Left cardiac atrium (tissue), 4 donors: ENCODE measurements at places on chromosomes 7 and 10. TPM values are rescaled to one million over a fixed set of nuclear protein-coding genes. Genes with fewer than 3 reads are reported as not detected.

- peak; percentile 54 for DNase-seq
These were observed 10.5 kb upstream of the MTPAP start for GRCh38 chr10:30359373-30360206.

- no peak for DNase-seq
These were observed 237.9 kb downstream of the FRMD4A start for GRCh38 chr10:14092799-14093198.

GRCh38 chr10:104267721-104268404 lies 1.1 kb upstream of the GSTO2 start:
- DNase-seq = no peak

DNA sequence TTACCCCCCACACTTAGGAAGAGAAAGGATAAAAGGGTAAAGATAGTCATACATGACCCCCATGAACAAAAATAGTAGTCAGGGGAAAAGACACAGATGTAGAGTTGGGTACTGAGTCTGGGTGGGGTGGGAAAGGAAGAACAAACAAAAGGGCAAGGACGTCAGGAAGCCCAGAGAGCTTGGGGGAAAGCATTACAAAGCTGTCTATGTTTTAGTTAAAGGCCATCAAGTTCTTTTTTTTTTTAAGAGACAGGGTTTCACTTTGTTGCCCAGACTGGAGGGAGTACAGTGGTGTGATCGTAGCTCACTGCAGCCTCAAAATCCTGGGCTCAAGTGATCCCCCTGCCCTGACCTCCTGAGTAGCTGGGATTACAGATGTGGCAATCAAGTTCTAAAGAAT lies 98.4 kb upstream of the PDLIM1 start:
- DNase-seq = no peak

GRCh38 chr7:120060281-120060680 lies 212.7 kb upstream of the KCND2 start:
- DNase-seq = no peak

The SPDYE9 gene
- not detected for total RNA-seq
